ENCODE measurements at places on chromosomes 12 and 14.
A peak's percentile ranks its signal among the peaks of the same experiment; 100 is the strongest.

GRCh38 chr14:29906256-29906870 is 21.3 kb downstream of the PRKD1 start:
- DNase-seq: peak; percentile 7

DNA sequence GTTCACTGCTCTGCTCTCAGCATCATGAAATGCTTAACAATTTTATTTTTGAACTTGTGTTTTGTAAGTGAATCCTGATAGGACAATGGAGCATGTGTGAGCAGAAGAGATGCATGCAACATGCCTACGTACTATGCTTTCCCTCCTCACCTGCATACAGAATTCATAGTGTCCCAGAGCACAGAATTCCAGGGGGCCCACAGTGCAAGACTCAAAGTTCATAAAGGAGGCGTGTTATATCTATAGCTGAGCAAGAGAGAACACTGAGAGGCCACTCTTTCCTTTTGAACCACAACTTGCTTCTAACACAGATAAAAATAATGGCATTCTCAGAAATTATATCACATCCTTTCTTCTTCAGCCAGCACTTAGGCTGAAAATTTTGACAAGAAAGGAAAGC is 28.8 kb downstream of the BHLHE41 start:
- DNase-seq: no peak

DNA sequence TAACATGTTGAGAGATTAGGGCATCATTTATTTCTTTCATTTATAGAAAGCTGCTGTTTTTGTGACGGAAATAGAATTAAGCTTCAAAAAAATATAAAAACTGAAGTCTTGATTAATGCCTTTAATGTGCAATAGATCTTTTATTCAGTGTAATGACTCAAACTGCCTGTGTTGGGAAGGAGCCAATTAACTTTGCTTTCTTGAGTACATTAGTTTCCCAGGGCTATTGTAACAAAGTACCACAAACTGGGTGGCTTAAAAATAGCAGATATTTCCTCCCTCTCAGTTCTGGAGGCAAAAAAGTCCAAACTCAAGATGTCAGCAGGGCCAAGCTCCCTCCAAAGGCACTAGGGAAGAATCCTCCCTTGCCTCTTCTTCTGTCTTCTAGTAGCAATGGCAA is 36.6 kb downstream of the EID3 start:
- DNase-seq: no peak

DNA sequence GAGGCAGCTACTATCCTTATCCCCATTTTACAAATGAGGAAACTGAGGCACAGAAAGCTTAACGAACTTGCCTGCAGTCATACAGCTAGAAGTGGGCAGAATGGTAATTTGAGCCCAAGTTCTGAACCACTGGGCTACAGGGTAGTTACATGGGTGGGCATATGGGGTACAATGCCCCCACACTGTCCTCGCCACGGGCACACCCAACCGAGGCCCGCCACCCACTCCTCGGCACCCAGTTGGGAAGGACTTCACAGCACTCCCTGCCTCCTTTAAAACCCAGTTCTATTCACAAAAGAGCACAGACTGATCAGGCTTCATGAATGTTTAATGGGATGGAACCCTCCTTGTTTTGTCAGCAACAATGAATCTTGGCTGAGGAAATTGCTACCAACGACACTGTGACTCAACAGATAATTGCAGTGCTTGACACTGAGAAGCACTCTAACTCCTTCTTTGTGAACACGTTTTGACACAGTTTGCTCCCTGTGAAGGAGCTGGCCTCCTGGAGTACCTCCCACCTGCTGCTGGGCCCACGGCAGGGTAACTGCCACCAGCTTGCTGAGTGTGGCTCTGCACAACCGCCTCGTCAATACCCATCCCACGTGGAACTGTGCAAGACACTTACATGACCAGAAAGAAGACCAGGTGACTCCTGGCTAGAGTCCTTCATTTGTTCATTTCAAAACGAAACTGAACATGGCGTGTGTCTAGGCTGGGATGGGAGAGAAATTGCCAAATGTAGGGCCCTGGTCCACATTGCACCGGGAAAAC is 63.5 kb downstream of the CLMN start:
- no peak for DNase-seq

- peak; percentile 50 for DNase-seq
These were observed 1.4 kb downstream of the TNS2 start for GRCh38 chr12:53051058-53051880.

GRCh38 chr12:106917503-106917902 is 38.2 kb upstream of the TMEM263 start:
- no peak for DNase-seq

DNA sequence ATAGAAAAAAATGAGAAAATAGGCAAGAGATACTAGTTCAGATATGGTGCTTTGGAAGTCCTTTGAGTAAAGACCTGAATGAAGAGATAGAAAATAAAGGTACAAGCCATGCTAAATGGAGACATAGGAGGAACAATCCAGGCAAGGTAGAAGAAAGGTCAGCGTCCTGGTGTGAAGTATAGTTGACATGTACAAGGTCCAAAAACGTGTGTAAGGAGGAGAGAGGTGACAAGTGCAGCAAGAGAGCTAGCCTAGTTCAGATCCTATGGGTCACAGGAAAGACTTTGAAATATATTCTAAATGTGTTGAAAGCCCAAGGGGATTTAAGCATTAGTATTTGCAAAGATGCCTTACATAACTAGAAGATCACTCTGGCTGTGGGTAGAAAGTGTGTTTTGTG is 88.2 kb downstream of the SLCO1B1 start:
- no peak for DNase-seq

GRCh38 chr12:105205322-105206048 is 30.5 kb downstream of the APPL2 start:
- peak; percentile 82 for DNase-seq

DNA sequence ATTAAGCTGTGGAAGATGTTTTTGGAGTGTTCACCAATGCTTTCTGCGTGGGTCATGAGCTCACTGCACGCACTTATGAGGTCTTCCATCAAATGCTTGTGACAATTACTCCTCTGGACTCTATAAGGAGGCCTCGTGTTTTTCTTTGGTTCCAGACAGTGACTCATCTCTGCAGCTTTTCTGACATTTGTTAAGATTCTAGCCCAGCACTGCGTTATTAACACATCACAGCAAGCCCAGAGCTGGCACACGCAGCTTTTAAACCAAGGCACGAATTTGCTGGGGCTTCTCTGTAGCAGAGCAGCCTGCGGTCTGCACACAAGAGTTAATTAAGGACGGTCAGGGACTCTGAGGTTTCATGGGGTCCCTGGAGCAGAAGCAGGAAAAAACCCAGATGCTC is 16.9 kb downstream of the MEG3 start:
- no peak for DNase-seq

GRCh38 chr12:132451172-132451835 is 38.6 kb upstream of the FBRSL1 start:
- peak; percentile 25 for DNase-seq

GRCh38 chr14:61511558-61511948 is 183.8 kb upstream of the HIF1A start:
- no peak for DNase-seq

DNA sequence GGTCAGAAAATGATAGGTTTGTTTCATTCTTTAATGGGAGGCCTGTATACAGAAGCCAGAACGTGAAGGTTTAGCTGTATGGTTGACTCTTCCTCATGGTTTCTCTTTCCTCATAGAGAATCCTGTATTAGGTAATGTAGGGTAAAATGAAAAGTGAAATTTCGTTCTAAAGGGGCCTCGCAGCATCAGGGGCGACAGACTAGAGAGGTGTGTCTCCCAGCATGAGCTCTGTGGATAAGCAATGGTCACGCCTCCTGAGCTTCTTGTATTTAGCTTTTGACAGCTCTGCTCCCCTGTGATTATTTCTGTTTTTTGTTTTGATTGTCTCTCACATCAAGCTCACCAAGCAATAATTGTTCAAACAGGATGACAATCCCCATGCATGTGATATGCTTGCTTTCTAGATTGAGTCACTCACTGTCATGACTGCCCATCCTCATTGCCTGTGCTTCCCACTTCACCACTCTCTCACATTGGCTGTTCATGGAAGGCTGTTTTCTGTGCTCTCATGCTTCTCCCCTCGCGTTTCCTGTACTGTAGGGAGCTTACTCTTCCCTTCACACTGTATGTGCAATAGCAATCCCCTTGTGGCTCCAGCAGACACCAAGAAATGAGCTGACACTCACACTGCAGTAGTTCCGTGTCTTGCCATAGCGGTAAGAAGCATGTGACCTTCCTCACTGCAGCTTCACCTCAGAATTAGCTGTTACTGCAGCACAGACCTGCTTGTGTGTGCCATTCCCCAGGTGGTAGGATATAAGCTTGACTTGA is 44.0 kb downstream of the RAD52 start:
- DNase-seq: no peak

DNA sequence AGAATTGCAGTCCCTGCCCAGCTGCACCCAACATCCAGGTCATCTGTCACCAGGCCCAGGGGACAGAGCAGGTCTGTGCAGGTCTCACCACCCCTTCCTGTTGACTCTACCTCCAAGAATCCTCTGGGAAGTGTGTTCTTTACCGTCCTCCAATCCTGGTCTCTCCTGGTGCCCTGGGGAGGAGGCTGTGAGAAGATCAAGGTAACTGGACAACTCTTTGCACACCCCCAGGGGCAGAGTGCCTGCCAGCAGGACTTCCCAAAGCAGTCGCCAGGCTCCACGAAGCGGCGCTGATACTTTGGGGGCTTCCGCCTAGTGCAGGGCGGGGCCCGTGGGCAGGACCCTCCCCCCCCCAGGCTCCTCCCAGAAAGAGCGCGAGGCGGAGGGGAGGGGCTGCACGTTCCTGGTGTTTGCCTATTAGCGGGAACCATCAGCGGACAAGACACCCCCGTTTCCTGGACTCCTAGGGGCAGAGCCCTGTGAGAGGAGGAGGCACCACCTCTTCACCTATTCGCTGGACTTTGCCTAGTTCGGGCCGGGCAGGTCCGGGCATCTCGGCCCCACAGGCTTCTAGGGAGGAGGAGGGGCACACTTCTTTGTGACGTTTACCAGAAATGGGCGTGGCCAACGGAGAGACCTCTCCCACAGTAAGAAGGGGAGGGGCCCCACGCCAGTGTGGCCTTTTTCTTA is 918.0 kb downstream of the AACS start:
- DNase-seq: peak; percentile 33

GRCh38 chr14:95092723-95093122 is 64.6 kb downstream of the DICER1 start:
- DNase-seq: no peak

Measured in mucosa of descending colon (tissue), 3 donors.